Activated CD4-positive, alpha-beta T cell treated with anti-CD3 and anti-CD28 coated beads, Interleukin-2, amount 50 U/mL, for 24 hours (primary cell): ENCODE measurements at places on chromosomes 13 and 19.
A peak's percentile ranks its signal among the peaks of the same experiment; 100 is the strongest.

DNA sequence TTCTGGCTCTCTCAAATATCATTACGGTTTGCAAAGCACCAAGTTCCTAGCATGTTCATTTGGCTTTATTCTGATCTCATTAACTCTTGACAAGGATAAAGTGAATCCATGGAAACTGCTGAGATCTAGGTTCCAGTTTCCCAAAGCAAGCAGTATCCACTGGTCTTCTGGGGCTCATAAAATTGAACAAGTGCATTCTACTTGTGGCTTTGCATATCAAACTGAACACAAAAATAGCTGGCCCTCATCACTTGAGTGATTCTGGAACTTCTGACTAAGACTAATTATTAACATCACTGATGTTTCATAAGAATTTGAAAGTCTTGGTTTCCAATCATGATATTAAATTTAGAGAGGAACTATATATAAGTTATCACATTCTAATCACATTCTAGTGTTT lies 6.3 kb upstream of the KCTD12 start:
- DNase-seq: no peak

GRCh38 chr13:61162636-61163035 lies 253.0 kb downstream of the PCDH20 start:
- DNase-seq: no peak

DNA sequence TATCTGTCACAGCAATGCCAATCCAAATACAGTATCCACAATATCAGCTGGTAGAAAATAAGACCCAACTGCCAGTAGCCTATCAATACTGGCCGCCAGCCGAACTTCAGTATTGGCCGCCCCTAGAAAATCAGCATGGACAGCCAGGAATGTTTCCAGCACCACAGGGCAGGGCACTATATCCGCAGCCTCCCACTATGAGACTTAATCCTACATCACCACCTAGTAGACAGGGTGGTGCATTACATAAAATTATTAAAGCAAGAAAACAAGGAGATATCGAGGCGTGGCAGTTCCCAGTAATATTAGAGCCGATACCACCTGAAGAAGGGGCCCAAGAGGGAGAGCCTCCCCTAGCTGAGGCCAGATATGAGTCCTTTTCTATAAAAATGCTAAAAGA lies 111.3 kb downstream of the ZNF486 start:
- DNase-seq: no peak

GRCh38 chr19:2371656-2372055 lies 11.6 kb downstream of the TMPRSS9 start:
- DNase-seq: no peak

DNA sequence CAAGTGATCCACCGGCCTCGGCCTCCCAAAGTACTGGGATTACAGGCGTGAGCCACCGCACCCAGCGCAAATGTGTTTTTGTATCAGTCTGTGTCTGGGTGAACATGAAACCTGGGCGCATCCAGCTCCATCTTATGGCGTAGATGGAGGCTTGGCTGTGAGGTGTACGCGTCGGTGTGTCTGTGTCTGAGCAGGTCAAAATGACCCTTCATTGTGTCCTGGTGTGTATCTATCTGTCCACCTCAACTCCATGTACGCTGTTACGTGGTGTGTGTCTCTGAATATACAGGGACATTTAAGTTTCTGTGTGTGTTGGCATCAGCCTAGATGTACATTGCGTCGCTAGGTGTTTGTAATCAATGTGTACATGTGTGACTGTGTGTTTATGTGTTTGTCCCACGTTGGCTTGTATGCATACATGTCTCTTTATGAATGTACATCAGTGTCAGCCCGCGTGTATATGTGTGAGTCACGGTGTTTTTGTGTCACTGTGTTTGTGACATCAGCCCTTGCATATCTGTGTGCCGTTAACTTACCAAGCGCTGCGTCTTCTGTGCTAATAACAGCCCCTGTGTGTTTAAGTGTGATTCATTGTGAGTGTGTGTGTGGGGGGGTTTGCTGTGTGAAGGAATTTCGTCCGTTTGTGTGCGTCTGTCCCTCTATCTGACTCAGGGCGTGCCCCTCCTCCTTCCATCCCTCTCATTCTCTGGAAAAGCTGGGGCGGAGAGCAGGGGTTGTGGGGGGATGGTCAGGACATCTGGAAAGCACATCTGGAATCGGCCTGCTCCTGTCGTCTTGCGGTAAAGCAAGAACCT lies 6.4 kb downstream of the AXL start:
- peak; percentile 44 for DNase-seq

DNA sequence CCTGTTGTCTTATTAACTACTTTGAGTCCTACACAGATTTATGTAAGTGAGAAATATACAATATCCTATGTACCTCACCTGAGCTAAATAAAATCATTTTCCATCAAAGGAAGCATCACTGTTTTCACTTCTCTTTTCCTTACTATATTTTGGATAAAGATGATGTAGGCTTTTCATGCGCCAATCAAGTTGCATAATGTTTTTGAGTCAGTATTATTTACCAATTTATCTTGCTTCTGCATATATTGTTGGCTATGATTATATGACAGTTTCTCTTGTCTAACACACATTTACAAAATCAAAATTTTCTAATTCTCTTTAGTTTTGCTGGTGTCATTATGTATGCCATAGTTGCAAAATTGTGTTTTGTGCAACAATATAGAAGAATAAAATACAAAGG lies 67.9 kb upstream of the FRY start:
- DNase-seq: no peak
